ENCODE measurements at places on chromosomes 2 and 18.

DNA sequence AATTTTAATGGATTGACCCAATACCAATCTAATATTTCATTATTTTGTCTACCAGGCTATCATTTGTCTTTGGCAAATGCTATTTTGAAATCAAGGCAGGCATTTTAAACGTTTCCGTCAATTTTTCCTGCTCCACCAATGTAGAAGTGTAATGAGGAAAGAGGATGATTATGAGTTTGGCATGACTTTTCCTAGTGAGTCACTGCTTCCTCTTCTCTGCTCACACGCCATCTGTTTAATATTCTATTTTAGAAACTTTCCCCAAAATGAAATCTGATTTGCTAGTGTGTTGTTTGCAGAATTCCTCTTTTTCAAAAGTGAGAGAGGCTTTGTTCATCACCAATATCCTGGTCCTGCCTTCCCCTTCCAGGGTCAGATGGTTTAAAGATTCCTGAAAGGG lies 42.5 kb upstream of the PID1 start:
- DNase-seq = no peak

GRCh38 chr2:33482518-33482917 lies 6.1 kb downstream of the RASGRP3 start:
- DNase-seq = no peak

DNA sequence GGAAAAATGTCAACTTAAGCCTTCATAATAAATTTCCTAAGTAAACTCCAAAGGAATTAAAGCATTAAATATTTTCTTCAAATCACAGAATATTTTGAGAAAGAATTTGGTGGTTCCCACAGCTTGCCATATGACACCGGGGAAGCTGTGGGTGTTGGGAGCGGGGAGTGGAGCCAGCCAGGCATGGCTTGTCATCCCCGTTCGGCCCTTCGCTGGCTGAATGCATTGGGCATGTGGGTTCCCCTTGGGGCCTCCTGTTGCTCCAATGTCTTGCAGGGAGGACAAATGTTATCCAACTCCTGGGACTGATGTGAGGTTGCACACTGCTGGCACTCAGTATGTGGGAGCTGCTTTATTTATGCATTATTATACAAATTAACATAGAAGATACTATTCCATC lies 18.6 kb downstream of the NGEF start:
- DNase-seq = no peak

GRCh38 chr2:208250388-208250787 lies 4.5 kb downstream of the IDH1 start:
- DNase-seq = no peak

GRCh38 chr2:64263315-64263714 lies 119.1 kb upstream of the PELI1 start:
- DNase-seq = no peak

DNA sequence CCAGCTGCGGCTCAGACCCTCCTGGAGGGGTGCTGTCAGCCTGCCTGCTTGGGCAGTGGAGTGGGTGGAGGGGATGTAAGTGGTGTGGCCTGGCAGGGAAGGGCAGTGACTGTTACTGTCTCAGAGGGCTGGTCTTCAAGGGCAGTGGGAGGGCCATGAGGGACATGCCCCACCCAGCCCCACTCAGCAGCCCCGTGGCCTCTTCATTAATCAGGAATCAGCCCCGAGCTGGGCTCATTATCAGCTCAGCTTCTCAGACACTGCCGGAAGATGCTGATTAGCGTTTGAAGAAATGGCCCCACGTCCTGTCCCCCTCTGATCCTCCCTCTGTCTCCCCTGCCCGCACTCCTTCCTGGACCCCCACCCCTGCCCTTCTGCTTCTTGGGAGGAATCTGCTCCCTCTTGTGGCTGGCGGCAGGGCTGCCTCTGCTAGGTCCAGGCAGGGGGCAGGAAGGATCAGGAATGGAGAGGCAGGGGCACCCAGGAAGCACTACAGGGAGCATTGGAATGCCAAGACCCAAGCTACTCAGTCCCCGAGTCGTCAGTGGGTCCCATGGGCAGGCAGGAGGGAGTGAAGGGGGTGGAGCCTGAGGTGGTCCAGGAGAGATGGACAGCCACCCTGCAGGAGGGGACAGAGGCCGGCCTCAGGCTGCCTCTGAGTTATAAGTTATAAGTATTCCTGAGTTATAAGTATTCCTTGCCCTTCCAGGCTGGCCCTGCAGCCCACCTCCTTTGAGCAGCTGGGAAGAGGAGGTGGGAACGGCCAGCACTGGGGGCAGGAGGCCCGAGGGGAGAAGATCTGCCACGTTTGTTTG lies 7.0 kb downstream of the ASIC4 start:
- DNase-seq = no peak

DNA sequence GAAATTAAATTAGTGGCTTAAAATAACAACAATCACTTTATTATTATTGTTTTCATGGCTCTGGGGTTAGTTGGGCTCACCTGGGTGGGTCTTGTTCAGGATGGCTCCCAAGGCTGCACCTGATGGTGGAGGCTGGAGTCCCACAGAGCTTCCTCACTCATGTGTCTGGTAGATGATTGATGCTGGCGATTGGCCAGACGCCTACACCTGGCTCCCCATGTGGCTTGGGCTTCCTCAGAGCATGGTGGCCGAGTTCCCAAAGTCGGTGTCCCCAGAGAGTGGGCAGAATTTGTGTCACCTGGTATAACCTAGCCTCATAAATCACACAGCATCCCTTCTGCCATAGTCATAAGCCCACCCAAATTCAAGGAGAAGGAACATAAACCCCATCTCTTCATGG lies 18.2 kb downstream of the DBI start:
- DNase-seq = no peak

GRCh38 chr2:134739879-134740301 lies 21.1 kb upstream of the TMEM163 start:
- no peak for DNase-seq

DNA sequence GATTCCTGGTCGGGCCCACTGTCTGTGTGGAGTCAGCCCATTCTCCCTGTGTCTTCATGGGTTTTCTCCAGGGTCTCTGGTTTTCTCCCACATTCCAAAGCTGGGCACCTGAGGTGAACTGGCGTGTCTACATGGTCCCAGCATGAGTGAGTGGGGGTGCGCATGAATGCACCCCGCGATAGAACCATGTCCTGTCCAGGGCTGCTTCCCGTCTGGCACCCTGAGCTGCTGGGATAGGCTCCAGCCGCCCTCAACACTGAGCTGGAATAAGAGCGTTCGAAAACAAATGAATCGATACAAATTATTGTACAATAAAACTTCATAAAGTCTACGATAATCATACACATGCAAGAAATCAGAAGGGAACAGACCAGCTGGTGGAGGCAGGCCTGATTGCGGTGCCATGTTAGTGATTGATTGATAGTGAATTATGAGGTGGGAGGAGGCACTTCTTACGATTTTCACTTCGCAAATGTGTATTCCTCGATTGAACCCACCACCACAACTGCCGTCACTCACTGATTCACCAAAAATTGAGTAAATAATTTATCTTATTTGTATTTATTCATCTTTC lies 186.6 kb downstream of the MGAT5 start:
- DNase-seq = no peak

GRCh38 chr18:59055345-59056032 lies 84.2 kb upstream of the SEC11C start:
- no peak for DNase-seq

GRCh38 chr2:228102949-228103348 lies 78.5 kb downstream of the SPHKAP start:
- no peak for DNase-seq

DNA sequence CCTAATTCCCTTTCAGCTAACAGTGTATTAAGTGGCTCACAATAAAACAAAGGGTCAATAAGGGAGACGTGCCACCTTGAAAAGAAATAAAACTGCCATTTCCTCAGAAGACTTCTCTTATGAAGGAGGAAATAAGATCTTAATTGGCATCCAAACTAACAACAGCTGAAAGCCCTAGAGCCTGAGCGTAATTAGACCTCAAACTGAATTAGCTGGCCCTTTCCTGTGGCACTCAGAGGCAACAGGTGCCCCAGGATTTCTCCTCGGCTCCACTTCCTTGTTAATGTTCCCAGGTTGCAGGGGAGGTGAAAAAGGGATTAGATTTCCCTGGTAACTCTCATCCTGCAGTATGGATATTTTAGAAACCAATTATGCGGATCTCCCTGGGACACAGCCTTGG lies 804.3 kb downstream of the DCDC2C start:
- no peak for DNase-seq

GRCh38 chr18:42024131-42024530 lies 69.1 kb downstream of the PIK3C3 start:
- no peak for DNase-seq

DNA sequence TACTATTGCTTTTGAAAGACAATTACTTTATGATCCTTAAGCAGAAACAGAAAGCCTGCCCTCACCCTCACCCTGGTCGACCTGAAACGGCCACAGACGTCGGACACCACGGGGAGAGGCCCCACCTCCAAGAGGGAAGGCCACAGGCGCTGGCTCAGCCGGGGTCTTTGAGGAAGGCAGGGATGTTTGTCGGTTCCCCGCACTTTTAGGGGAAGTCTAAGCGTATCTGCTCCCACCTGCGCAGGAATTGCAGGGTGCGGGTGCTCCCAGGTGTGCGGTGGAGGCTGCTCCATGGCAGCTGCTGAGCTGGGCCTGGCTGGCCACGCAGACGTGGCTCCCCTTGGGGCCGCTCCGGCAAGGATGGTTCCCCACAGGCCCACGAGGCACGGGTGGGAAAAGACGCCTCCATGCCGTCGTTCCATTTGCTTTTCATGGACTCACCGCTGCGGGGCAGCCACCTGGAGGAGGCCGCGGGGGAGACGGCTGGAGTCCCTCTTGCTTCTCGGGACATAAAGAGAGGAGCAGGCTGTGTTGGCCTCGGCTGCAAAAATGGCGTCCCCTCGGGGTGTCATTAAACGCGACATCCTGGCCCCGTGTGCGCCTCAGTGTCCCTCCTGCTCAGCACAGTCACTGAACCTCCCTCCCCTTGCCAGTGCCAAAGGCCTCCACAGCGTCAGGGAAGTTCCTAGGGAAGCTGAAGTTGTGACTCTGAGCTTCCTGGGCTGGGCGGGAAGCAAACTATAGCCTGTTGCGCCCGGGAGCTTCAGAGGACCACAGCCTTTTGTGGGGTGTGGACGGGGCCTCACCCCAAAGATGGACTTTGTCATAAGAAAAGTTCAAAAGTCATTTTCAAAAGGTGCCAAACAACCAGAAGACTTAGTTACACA lies 63.4 kb downstream of the NFATC1 start:
- no peak for DNase-seq

DNA sequence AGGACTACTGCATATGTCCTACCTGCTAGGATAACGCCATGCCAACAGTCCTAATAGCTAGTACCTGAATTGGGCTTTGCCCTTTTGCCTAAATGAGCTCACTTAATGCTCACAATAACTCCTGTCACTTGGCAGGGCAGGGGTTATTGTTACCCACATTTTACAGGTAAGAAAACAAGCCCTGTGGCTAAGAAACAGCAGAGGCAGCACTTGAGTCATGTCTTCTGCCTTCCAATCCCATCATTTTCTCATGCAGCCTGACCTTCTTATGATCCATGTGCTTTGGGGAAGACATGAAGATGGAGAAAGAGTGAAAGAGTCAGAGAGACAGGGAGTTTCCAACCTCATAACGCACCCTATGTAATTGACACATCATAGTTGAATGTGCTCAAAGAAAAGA lies 33.6 kb upstream of the LPIN1 start:
- no peak for DNase-seq

GRCh38 chr18:28457784-28458183 lies 280.9 kb upstream of the CDH2 start:
- DNase-seq = no peak

- no peak for DNase-seq
Observed at GRCh38 chr2:122366427-122366826, 611.0 kb downstream of the TSN start.

- DNase-seq = no peak
Observed at GRCh38 chr2:12641441-12641840, 75.3 kb upstream of the TRIB2 start.

GRCh38 chr2:60780721-60781120 lies 24.7 kb downstream of the PAPOLG start:
- DNase-seq = no peak

GRCh38 chr2:229371086-229371485 lies 100.0 kb upstream of the PID1 start:
- DNase-seq = no peak

DNA sequence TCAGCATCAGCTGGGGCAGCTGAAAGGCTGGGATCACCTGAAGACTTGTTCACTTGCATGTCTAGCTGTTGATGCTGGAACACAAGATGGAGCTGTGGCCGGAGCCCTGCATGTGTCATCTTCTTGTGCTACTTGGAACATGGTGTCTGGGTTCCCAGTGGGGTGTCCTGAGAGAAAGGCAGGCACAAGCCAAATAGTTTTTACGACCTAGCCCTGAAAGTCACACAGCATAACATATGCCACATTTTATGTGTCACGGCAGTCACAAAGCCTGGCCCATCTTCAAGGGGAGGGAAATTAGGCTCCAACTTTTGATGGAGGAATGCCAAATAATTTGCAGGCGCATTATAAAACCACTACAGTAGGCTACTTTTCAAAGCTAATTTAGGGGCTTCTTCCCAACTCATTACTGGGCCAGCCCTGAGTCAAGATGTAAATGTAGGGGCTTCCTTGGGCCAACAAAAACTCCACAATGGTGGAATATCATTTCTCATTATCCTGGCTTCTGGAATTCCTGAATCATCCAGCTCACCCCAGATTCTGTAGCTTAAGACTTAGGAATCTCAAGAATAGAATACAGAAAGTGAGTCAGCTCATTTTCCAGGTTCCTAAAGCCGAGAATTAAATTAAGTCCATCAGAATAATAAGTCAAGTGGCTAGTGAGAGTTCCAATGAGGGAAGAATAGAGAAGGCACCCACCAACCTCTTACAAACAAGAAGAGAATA lies 543.0 kb downstream of the TNS1 start:
- DNase-seq = no peak

- no peak for DNase-seq
Observed at GRCh38 chr2:88753833-88754584, 62.5 kb downstream of the RPIA start.

DNA sequence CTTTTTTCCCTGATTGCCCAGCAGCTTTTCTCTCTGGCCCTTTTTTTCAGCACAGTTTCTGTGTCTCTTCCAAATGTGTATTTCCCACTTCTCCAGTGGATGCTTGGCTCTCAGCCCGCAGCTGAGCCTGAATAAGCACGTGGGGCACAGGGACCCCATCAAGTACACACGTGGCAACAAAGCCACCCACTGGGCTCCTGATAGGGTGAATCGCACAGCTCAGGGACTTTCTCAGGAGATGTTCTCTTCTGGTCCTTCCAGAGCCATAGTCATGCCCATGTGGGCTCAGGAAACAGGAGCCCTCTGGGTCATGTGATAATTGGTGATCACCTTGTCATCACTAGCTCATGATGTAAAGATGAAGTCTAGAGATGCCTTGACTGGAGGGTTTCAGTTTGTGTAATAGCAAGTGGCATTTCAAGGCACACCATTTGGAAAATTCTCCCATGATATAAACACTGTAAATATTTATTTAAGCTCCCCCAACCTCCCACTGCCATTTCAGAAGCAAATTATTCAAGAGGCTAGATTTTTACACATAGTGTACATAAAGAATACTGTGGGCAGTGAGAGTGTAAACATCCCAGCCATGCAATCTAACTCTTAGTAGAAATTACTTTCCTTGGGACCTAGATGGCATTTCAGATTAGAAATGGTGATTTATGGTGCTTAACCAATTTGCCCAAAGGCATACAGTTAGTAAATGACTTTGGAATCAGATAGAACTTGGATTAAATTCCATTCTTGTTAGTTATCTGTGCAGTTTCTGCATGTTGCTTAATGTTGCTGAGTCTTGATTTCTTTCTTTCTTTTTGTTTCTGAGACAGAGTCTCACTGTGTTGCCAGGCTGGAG lies 597.5 kb downstream of the SLC4A3 start:
- DNase-seq = no peak

- no peak for DNase-seq
Observed at GRCh38 chr2:236867441-236868260, 218.0 kb upstream of the COPS8 start.

- DNase-seq = no peak
Observed at GRCh38 chr2:182713601-182714000, 2.5 kb upstream of the DNAJC10 start.

Measured in NCI-H2081 treated with DMSO at 0.1 percent for 48 hours (cell line).